AG08396 (cell line): ENCODE measurements at places on chromosomes 4 and X.

- DNase-seq: no peak
These were observed 74.1 kb downstream of the EFNB1 start for GRCh38 chrX:68902706-68903504.

DNA sequence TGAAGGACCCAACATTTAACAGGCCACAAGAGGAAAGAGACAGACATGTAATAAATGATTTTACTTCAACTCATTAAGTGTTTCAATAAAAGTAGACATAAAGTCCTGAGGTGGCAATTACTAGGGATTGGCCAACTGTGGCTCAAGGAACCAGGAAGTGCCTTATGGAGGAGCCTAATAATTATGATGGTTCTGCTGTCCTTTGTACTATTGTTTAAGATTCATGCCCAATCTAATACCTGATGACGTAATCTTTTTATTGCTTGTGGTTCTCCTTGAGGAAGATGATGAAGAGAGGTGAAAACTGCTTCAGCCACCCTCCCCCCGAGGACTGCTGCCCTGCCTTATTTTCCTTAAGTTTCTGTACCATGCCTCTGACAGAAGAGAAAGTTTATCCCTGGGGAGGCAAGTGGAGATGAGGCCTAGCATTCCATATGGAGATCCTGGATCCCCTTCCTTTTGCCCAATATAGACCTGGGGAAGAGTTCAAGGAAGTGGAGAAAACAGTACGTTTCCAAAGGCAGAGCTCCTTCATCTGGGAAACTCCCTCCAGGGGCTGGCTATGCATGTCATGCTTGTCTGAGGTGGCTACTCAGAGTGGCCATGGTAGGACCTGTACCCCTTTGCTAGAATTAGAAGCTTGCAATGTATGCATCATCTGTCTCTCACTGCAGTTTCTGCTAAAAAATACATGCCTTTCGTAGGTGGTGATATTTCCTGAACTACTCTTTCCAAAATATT lies 56.8 kb upstream of the FAT1 start:
- no peak for DNase-seq

- DNase-seq: no peak
These were observed 43.4 kb downstream of the OSTC start for GRCh38 chr4:108693819-108694218.

GRCh38 chr4:58553031-58553430 lies 1442.8 kb upstream of the IGFBP7 start:
- DNase-seq: no peak

DNA sequence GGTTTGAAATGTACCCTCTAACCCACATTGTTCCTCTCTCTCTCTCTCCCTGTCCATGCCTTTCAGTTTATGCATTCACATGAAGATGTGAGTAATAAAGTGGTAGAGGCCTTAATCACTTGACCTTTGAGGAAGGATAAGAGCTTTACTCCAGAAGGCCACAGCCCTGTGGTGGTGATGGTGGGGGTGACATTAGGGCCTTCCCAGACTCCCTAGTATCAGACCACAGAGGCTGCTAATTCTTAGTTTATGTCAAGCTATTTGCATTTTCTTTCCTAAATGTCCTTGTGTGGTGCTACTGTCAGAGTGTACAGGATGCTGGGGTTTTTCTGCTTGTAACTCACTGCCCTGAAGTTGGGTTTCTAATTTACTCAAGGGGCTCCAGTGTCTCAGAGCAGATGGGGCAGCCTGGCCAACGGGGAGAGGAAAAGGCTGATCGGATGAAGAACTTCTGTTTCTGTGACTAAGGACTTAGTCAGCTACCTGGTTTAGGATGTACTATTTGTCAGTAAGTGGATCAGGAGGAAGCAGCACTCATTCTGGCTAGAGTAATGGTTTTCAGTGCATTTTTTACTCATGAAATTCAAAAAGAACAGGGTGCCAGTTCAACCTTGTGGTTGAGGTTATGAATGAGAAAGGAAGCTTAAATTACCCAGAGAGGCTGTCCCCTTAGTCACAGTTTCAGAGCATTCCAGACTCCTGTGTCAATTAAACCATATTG lies 509.6 kb upstream of the DIPK2B start:
- peak; percentile 57 for DNase-seq

- no peak for DNase-seq
These were observed 119.0 kb downstream of the APBB2 start for GRCh38 chr4:41095192-41095872.

DNA sequence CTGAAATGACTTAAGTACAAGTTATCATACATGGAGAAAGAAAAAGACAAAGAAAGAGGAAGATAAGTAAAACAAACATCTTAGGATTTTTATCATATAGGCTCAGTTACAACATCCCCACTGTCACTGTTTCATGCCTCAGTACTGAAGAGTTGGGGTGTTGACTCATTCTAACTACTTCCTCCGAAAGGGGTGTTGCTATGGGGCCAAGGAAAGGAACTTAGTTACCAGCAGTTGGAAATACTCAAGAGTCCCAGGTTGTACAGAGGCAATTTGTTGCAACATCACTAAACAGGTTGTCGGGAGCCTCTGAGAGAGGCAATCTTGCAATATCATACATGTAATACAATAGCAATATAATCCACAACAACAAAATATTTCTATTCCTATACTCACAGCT lies 1264.7 kb downstream of the PCDH7 start:
- no peak for DNase-seq

DNA sequence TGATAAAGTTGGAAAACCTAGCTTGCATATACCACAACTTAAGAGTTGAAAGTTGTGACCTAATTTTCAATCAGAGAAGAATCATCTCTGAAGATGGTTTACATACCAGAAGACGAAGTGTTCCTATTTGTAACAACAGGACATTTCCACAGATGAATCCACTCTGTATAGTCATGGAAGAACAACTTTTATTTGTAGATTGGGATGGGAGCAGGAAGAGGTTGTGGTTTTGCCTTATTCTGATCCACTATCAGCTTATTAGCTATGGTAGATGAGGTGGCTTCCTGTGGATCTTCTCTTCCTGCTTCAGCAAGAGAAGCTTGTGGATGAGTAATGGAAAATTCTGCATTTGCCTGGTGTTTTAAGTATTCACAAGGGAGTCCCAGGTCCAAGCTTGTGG lies 18.6 kb upstream of the SUPT20HL1 start:
- DNase-seq: no peak

- no peak for DNase-seq
These were observed 20.3 kb downstream of the RGS12 start for GRCh38 chr4:3313139-3313538.

DNA sequence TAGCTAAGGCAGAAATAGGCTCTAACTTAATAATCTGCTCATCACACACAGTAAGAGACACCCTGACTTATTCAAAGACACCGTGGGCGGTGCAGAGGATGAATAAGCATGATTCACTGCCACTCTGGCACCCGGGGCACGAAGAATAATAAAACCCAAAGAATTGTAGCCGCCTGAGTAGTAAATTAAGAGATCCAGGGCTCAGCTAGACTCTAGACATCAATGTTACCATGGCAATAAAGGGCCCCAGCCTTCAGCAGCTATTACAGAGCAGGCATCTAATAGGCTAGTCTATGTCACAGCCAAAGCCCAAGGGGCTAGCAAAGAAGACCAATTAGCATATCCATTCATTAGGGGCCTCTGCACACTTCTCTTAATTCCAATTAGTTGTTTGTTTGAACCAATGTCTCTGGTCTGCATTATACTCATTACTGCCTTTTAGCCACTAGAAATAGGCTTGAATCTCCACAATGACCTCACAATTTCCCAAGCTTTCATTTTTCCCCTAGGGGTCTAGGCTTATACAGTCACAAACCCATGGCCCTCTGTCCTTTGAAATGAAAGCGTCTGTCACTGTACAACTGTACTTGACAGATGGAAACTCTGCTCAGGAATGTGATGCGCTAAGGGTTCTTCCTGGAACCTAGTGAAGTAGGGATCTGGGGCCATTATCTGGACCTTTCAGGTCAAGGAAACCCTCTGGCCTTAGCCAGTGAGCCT lies 3.0 kb upstream of the ATP1B4 start:
- no peak for DNase-seq

- DNase-seq: no peak
These were observed 796.5 kb upstream of the SLIT2 start for GRCh38 chr4:19455196-19455595.

- no peak for DNase-seq
These were observed 126.9 kb downstream of the CBLL2 start for GRCh38 chrX:22399437-22400192.

GRCh38 chr4:78040431-78040830 lies 16.7 kb upstream of the FRAS1 start:
- DNase-seq: no peak

DNA sequence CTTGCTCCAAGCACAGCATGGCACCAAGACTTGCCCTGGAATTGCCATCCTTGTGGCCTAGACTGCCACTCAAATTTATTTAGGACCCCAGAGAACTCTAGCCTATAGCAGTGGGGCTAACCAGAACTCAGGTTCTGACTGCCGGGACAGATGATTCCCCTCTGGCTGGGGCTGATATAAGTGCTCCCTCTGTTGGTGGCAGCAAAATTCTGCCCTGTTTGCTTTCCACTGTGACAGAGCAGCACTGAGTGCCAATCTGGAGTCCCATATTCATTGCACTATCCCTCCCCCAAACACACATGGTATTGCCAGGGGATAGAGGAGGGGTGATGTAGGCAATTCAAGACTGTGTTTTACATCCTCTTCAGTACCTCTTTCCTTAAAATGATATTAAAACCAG lies 1081.9 kb downstream of the FAT4 start:
- no peak for DNase-seq

GRCh38 chr4:59126159-59126558 lies 2016.0 kb upstream of the IGFBP7 start:
- DNase-seq: no peak

DNA sequence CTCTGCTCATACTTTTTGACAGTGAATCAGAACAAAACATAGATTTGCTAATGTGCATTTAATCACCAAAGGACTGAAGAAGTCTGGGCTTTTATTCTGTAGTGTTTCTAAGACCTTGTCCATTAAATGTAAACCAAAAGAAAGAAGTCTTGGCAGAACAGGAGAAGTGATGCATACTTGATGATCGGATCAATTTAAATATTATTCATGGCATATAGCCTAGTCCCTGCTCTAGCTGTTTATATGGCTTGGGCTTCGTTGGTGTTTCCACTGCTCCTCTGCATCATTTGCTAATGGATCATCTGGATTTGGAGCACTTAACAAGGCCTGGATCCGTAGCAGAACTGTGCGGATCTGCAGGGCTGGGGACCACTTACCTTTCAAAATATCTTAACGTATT lies 566.6 kb downstream of the GALNTL6 start:
- DNase-seq: no peak

GRCh38 chr4:102692474-102692873 lies 68.3 kb downstream of the MANBA start:
- DNase-seq: no peak

DNA sequence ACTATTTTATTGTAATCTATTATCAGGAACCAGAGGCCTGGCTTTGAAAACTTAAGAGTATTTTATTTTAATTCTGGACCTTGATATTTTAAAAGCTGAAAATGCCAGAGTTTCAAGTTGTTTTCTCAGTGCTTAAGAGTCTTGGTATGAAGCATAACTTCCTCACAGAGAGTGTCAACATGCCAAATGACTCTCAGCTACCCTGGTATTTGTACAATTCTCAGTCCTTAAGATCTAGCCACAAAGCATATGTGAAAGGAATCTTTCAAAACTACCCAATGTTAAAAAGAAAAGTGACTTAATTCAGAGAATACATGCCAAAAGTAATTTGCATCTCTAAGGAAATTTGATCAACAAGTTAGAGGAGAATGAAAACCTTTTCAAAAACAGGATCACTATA lies 171.9 kb downstream of the DKK2 start:
- no peak for DNase-seq

DNA sequence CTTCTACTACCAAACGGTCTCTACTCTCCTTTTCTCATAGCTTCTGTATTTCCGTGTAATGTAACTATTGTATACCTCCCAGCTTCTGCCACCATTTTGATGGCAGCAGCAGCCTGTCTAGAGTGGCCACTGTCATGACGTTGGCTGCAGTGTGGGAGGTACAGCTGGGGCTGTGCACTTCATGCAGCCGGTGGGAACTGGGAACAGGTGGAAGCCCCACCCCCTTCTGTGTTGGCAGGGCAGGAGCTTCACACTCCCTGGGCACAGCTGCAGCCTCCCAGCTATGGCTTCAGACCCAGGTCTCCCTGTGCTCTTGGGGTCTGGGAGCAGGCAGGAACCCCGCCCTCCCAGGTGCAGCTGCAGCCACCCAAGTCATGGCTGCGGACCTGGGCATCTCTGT lies 49.8 kb upstream of the SEC24B start:
- DNase-seq: no peak

- peak; percentile 56 for DNase-seq
These were observed 14.1 kb downstream of the RPS6KA3 start for GRCh38 chrX:20252381-20253231.

GRCh38 chr4:83701041-83701440 lies 165.1 kb downstream of the GPAT3 start:
- DNase-seq: no peak

DNA sequence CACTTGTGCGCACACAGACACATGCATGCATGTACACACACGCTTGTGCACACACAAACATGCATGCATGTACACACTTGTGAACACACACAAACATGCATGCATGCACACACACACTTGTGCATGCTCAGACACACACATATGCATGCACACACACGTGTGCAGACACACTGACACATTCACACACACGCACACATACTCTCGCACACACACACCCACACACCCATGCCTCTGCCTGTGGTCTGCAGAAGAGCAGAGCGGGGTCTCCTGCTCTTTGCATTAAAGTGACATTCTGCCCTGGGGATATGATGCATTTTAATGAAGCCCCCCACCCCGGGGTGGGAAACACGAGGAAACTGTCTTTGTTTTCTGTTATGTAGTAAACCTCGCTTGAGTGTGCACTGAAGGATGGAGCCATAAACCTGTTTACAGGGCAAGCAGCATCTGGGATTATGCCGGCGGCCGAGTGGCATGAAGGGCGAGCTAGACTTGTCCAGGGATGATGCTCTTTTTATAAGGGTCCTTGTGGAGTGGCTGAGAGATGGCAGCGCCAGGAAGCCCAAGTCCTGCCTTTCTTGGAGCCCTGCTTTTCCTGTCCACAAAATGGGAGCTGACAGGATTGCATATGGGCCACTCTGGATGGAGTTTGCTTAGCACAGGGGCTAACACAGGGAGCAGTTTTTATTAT lies 17.8 kb downstream of the PSAPL1 start:
- DNase-seq: no peak

GRCh38 chrX:56744996-56745395 lies 16.0 kb downstream of the NBDY start:
- no peak for DNase-seq

- no peak for DNase-seq
These were observed 27.3 kb upstream of the STS start for GRCh38 chrX:7119950-7120877.

- DNase-seq: no peak
These were observed 3.1 kb downstream of the TNMD start for GRCh38 chrX:100587861-100588260.
